ENCODE measurements at places on chromosomes 12 and 14.

DNA sequence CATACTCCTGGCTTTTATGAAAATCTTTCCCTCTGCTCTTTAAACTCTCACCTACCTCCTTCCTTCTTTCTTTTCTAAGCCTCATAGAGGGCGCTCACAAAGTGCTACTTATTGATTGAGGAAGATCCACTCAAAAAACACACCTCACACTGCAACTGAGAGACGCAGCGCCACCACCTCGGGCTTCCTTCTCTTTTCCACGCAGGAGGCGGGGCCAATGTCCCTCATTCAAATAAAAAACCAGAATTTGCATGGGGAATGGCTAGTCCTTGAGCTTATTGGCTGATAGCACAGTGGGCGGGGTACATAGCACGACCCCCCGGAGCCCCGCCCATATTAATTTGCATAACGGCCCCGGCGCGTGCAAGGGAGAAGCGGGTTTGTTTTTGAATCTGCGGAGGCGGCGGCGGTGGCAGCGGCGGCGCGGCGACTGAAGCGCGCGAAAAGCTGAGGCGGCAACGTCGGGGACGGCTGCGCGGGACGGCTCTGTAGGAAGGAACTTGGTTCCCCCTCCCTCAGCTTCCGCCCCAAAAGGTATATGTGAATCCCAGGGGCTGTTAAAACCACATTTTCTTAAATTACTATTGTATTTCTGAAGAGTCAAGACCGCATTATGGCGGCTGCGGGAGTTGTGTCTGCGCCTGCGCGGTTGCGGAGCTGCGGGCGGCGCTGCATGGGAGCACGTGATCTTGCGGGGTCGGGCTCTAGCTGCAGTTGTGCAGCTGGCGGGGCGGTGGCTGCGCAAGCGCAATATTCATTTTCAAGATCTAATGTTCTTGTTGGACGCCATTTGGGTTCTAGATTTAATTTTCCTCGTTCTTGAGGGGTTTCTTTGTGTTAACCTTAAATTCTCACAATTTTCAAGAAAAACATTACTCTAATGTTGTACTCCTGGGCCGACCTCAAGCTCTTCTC, at the start of gene ATF7IP:
TSS of gene ATF7IP (plus strand) at position 389 of the 915 bp plus-strand sequence. CDS start 58,234 bp downstream, outside the sequence.
- DNase-seq: peak; percentile 93

GRCh38 chr12:59811991-59812390, 216.2 kb downstream of the SLC16A7 start:
- DNase-seq: no peak

- no peak for DNase-seq
These were observed 37.9 kb downstream of the KICS2 start for GRCh38 chr12:64184216-64184615.

DNA sequence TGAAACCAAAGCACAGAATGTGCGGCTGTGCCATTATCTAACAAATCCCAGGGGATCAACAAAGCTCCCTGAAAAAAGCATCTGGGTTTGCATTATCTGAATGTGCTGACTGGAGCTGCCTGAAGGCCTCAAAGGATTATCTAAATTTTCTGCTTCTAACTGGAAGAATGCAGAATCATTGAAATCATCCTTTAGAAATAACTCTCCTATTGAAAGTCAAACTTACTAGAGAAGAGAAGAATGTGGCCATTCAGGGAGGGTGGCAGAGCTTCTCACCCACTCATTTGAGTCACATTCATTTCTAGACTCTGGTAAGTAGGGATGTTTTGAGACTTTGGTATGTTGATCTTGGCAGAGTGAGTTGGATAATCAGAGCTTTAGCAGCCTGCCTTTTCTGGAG, 220.6 kb upstream of the RGS6 start:
- DNase-seq: no peak

- DNase-seq: no peak
These were observed 158.6 kb downstream of the SLC41A2 start for GRCh38 chr12:104799458-104799857.

GRCh38 chr12:24039113-24039525, 89.6 kb upstream of the SOX5 start:
- no peak for DNase-seq

GRCh38 chr14:99589031-99589441, 15.0 kb downstream of the CCDC85C start:
- no peak for DNase-seq

DNA sequence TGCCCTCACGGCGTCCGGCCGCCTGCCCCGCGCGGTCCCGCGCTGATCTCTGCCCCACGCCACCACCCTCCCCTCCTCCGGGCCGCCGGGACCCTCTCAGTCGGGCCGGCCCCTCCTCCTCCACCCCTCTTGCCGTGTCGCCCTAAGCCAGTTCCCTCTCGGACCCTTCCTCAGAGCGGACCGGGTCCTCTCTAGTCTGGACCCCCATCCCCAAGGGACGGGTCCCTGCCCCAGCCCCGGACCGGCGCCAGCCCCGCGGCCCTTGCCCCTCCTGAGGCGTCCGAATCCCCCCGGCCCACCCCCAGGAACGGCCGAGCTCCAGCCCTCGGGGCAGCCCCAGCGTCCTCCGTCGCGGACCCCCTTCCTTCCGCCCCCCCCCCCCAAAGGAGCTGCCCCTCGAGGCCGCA, 485 bp downstream of the PPP4R4 start:
- no peak for DNase-seq

GRCh38 chr12:100371146-100371545, 14.3 kb downstream of the SLC17A8 start:
- no peak for DNase-seq

- DNase-seq: no peak
These were observed 340.9 kb downstream of the AACS start for GRCh38 chr12:125406131-125406530.

DNA sequence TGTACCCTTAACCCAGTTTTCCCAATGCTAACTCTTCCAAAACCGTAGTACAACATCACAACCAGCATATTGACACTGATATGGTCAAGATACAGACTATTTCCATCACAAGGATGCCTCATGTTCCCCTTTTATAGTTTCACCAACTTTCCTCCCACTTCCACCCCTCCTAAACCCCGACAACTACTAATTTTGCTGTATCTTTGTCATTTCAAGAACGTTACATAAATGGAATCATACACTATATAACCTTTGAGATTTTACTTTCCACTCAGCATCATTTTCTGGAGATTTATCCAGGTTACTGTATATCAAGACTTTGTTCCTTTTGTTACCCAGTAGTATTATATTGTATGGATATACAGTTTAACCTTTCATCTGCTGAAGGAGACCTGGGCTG, 88.9 kb downstream of the MED13L start:
- DNase-seq: no peak

- no peak for DNase-seq
These were observed 322.4 kb downstream of the BCL11B start for GRCh38 chr14:98949481-98950135.

GRCh38 chr12:55891310-55891709, 36.4 kb downstream of the PYM1 start:
- no peak for DNase-seq

GRCh38 chr12:93698307-93699092, 21.3 kb downstream of the CRADD start:
- no peak for DNase-seq

- no peak for DNase-seq
These were observed 18.6 kb upstream of the IFNG start for GRCh38 chr12:68178184-68178583.

DNA sequence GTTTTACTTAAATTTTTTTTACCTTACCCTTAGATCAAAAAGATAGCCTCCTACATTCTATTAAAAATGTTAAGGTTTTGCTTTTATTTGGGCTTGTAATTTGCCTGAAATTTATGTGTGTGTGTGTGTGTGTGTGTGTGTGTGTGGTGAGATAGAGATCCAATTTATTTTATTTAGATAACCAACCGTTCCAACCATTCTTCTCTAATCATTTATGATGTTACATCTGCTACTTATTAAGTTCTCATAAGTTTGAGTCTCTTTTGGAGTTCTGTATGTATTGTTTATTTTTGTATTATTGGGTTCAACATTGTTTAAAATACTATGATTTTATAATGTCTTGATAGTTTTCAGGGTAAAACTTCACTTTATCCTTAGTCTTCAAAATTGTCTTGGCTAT, 70.6 kb upstream of the PAWR start:
- no peak for DNase-seq

DNA sequence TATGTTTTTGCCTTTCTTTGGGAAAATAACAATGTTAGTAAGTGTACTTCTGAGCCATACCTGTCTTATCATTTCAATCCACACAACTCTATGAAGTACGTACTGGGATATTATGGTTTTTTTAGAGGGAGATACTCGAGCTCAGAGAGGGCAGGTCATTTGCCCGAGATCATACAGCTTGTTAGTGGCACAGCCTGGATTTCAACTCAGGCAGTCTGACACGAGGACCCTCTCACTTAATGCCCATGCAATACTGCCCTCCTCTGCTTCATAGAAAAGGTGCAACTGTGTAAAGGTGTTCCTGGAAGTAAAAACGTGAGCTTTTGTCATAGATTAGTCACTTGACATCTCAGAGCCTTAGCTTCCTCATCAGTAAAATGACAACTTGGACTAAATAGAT, 128.0 kb downstream of the NDUFA12 start:
- DNase-seq: no peak

DNA sequence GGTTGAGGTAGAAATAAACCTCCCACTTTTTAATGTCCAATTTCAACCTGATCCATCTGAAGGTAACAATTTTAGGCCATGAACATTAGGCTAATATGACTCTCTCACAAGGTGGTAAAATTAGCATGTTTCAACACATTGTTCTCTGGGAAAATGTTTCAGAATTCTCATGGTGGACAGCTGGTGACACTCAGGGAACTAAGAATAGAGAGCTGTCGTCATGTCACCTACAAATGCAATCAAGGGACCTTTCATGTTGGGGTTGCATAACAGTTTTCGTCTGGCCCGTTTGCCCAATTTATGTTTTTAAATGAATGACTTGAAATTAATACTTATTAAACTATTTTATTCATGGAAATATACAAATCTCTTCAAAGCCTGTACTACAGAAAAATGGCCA, 180.7 kb upstream of the PRICKLE1 start:
- no peak for DNase-seq

DNA sequence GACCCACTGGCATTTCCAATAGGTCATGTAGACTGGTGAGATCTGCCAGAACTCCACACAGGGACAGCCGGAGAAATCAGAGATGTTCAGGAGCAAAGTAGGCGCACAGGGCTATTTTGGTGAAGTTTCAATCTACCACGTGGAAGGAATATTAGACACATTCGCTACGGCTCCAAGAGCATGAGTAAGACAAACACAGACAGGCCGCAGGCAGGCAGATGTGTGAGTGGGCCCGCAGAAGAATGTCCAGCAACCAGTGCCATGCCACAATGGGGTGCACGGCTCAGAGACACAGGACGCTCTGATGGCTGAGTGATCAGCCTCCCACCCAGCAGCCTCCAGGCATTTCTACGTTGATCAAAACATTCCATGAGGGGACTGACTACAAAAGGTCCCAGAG, 10.4 kb downstream of the SLC15A4 start:
- no peak for DNase-seq

- DNase-seq: no peak
These were observed 74.8 kb upstream of the PLXNC1 start for GRCh38 chr12:94073441-94074051.

- DNase-seq: no peak
These were observed 12.6 kb upstream of the ABHD12B start for GRCh38 chr14:50859296-50859624.

DNA sequence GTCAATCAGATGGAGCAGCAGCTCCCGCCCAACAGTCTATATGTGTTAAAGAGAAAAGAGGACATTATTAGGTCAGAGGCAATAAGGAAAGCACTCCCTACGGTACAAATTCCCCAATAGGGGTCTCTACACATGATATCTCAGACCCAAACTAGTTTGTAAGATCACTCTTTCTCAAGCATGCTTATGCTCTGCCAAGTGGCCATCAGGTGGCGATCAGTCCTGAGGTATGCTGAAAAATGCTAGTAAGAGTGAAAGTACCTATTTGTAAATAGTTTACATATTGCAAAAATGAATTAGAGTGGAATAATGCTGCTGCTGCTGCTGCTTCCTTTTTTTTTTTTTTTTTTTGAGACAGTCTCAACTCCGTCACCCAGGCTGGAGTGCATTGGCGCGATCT, 61.0 kb downstream of the CPM start:
- no peak for DNase-seq

DNA sequence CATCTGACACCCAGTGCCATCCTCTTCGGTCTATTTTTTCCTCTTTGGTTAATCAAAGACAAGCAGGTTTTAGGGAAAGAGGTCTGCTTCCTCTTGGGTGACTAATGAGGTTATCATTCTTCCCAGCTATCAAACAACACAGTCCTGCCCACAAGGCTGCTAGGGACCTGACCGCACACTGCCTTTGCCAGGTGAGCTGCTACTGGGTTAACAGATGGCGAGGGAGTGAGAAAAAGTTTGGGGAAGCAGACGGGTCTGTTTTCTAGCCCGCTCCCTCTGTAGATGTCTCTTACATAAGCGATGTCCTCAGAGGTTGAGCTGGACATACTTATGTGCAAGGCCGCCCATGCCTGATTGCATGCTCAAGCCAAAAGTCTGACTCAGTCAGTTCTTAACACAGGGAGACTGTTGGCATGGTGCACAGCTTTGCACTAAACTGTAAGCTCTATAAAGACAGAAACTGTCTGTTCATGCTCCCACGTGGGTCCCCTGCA, 94.1 kb downstream of the SLC15A4 start:
- DNase-seq: no peak

- DNase-seq: no peak
These were observed 31.3 kb upstream of the PSEN1 start for GRCh38 chr14:73105050-73105449.

GRCh38 chr12:22215467-22216253, 118.8 kb downstream of the ST8SIA1 start:
- no peak for DNase-seq

DNA sequence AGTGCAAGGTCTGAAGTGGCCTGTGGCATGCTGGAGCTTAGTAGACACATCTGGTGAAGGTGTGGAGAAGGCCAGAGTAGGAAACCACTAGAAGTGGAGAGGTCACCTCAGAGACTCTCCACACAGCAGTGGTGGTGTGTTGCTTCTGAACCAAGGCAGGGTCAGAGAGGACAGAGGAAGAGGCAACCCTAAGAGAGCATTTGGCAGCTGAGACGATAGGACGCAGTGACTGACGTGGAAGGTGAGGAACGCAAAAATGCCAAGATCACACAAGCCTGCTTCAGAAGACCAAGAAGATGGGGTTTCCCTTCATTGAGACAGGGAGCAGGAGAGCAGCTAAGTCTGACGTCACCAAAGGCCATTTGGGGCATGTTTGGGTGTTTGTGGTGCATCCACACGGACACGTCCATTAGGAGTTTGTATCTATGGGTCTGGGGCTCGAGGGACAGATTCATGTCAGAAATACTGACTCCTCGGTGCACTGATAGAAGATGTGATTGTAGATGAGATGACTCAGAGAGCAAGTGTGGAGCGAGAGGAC, 338.1 kb downstream of the CACNA1C start:
- no peak for DNase-seq

Measured in activated CD4-positive, alpha-beta T cell treated with anti-CD3 and anti-CD28 coated beads, Interleukin-2, amount 50 U/mL, for 4 hours (primary cell).